NCI-H1694 (cell line): ENCODE measurements at places on chromosomes 16 and 17.

DNA sequence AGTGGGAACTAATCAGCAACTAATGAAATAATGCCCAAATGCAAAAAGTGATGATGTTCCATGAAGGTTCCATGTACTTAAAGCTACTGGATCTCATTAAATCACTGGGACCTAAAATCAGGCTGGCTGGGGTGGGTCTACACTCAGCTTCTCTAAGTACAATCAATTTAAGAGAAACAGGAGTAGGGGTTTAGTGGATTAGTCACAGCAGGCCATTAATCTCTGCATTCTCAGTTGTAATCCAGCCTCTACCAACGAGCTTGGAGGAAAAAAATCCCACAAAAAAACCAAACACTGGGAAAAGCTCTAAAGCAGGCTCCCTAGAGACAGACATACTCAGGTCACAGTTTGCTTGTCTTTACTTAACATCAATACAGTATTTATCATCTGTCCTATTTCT, 15.0 kb downstream of the CA10 start:
- DNase-seq, result no peak

DNA sequence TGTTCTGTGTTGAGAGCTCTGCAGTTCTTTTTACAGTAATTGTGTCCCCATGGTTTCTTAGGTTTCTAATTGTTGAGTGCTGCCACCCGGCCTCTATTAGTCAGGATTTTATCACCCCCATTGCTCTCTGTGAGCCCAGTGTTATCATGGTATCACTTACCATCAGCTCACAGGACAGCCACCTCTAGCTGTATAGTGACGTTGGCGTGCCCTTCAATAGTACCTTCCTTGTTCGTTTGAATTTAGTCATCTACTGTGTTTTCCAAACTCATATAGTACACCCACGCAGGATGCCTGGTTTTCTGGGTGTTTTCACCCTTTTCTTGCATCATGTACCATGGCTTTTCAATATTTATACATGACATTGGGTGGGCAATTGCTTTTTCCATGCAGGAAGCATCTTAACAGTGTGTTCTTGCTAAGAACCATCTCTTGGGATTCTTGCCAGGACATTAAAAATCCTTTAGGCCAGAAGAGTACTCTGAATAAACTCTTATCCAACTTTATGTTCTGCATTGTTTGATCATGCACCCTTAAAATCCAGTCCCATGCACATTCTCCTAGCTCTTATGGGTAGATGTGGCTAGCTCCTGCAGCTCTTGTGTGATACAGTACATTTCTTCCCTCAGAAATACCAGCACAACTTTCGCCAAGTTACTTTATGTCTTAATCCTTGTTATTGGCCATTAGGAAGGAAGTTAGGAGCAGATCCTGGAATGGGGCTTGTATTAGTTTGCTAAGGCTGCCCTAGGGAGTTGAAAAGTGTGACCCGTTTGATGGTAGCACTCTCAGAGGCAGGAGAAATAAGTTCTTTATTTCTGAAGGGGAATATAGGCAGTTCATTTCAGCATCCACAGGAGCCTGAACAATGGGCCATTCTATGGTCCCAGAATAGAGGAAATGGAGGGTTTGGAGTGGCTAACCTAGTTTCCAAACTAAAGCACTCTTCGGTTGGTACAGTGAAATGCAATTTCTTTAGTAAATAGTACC, 11.3 kb upstream of the ABCA10 start:
- no peak for DNase-seq

DNA sequence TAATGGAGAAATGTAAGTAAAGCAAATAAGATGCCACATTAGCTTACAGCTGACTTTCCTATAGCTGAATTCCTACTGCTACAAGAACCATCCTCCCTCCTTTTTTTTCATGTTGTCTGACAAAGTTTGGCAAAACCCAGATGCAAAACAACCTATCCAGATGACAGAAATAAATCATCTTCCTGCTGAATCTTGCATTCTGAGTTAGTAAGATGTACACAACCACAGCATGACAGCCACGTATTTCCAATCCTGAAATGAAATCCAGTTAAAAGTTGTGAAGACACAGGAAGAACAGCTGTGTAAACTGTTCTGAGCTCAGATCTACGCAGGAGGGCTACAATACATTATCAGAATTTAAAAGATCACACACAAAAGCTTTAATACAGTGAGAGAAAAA, 5.1 kb upstream of the DHX33 start:
- DNase-seq, result no peak

DNA sequence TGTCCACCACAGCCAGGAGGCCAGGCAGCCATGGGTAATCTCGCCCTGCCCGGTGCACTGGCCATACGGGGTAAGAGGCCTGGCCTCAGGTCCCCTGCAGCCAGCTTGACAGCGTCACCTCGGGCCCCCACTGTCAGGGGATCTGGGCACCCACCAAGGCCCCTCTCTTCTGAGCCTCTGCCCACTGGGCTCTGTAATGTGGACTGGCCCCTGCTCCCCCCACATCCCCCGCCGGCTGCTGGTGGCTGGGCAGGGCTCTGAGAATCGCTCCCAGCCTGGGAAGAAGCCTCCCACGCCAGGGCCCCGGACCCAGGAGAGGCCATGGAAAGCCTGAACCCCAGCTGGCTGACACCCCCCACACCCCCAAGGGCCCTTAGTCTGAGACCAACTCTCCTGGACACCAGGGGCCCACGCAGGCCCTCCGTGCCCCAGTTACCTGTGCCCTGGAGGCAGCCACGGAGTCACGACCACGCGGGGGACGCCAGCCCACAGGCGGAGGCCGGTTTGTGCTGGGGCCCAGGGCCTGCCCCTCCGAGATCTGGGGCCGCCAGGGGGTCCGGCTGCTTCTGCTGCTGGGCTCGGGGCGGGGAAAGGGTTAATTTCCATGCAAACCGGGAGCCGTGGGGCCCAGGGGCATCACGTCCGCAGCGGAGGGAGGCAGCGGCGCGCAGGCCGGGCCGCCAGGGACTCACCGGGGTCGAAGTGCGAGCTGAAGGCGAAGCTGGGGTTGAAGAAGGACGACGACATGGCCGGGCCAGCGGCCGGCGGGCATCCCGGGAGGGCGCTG, at the start of gene PVALEF:
Gene PVALEF, plus strand, starts transcription at position 262 of the 787 bp plus-strand sequence. CDS start 15,720 bp downstream, outside the sequence.
- DNase-seq, result no peak

GRCh38 chr16:8855051-8855786, 13.6 kb downstream of the CARHSP1 start:
- DNase-seq, result no peak

- no peak for DNase-seq
Observed at GRCh38 chr16:85568519-85568918, 44.6 kb upstream of the GSE1 start.

GRCh38 chr17:43970366-43970765, 16.6 kb upstream of the PYY start:
- DNase-seq, result no peak

DNA sequence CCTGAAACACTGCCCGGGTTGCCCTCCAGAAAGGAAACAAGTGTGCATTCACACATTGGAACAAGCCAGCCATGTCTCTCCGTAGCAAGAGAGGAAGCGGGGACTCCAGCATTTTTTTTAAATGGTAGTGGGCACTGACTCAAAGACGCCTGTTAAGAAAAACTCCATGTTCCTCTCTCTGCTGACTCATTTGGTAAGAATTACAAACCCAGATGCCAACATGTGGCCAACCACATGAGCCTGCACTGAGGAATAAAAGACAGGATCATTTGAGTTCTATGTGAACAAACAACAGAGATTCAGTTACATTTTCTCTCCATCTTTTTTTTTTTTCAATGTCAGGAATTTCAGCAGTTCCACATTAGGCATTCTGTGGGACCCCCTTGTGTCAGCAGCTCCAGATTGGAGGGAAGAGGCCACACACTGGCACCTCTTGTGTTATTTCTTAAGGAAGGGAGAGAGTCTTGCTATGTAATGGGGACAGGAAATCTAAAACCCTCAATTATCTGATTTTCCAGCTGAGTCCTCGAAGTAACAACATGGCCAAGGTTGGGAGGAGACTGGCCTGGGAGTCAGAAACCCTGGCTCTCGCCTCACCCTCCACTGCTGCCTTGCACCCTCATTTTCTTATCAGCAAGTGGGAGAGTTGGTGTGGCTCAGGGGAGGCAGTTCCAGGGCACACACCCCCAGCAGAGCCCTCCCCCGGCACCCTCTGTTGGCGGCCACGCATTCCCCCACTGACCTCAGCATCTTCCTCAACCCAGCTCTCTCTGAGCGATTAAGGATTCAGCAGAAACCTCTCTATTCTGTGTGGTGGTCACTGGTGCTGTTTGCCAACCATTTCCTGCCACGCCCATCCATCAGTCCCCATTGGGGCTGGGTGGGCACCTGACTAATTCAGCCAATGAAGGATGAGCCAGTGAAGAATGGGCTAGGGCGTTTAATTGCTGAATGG, 173.0 kb downstream of the FOXL1 start:
- no peak for DNase-seq

- no peak for DNase-seq
Observed at GRCh38 chr17:18173740-18174139, 9.9 kb upstream of the ALKBH5 start.
